ENCODE measurements at places on chromosomes 3 and 15.
A peak's percentile ranks its signal among the peaks of the same experiment; 100 is the strongest.

DNA sequence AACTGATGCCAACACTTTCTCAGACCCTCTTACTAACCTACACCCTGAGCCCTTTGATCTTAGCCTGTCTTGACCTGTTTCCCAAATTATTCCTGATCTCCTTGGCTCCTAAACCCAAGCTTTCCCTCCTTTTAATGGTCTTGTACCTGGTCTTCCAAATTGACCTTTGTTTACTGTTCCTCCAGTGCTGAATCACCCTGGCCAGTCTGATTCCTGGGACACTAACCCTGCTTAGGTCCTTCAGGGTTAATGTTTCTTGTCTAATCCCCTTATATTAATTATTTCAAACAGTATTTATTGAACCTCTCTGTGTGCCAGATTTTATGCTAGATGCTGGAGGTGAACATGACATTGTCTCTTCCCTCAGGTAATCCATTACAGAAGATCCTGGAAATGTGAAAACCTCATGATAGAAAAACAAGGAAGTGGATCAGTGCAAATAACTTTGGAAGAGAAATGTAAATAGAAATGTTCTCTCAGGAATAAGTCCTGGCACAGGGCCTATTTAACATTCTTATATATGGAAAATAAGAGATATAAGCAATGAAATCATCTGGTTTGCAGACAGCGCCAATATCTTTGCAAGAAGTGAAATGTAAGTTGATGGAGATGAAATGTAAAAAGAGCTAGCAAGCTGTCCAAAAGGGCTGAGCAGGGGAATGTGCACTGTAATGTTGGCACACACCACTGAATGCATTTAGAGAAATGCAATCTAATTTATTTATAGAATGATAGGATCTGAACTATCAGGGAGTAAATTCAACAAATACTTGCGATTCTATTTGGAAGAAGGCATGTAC, 20.7 kb downstream of the HGD start:
- no peak for DNase-seq

DNA sequence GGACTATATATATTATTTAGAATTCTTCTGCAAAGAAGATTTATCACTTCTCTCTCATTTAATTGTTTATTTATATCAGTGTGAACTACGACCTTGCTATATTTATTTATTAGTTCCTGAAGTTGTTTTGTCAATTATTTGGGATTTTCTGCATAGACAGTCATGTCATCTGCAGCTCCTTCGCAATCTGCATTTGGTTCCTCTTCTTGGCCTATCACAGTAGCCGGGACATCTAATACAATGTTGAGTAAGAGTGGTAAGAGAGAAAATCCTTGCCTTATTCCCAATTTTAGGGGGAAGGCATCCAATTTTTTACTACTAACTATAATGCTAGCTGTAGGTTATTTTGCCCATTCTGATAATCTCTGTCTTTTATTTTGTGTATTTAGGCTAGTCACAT, 39.4 kb downstream of the FOXL2 start:
- DNase-seq, result no peak

GRCh38 chr3:178434206-178434805, 101.9 kb upstream of the KCNMB2 start:
- peak; percentile 22 for DNase-seq

DNA sequence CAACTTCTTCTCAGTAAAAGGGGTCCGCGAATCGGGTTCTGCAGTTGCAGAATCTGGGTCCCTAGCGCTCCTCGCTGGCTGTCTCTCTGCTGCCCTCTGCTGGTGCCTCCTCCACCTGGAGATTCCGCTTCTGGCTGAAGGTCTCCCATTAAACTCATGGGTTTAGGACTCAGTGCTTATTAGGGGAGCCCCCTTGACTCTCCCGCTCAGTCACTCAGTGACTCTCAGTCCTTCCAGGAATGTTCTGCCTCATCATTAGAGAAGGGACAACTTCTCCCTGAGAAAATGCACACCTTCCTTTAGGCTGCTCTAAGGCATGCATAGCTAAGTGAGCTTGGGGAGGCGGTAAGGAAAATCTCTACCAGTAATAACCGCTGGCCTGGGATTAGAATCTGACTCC, 7.1 kb downstream of the CPN2 start:
- DNase-seq, result peak; percentile 55

GRCh38 chr3:70110066-70110465, 110.5 kb downstream of the SAMMSON start:
- DNase-seq, result no peak

DNA sequence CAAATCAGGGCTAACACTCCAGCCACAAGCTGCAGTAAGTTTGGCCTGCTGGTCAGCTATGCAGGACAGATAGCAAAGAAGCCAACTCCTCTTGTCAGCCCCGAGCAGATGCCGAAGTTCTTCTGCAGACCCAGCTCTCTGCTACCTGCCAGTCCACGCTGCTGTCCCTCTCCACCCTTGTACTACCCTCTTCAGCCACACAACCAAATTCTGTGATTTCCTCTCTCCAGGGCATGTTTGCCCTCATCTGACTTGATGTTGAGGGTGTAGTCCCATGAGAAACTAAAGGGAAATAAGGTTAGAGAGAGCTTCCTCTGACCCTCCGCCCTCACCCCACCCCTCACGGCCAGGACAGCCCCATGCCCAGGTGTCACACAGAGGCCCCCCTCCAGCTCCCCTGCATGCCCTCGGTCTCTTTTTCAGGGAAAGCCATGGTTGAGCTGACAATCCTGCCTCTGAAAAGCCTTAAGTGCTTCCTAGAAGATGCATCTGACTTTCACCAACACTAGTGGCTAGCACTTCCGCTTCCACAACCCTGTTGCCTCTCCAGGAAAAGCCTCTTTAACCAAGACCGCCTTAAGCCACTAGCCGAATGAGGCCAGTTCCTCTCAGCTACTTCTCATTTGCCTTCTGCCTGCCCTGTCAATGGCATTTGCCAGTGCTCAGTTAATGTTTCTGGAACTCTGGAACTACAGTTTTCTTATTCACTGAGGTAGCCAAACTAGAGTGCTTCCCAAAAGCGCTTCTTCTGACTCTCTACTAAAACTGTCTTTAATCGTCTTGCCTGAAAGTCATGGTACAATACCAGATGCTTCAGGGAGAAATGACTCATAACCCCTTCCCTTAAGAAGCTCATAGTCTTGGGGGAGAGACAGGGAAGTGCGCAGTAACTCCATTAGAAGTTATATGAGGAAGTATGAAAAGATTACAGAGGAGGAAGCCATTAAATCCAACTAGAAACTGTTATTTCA, 300.4 kb upstream of the STT3B start:
- no peak for DNase-seq

DNA sequence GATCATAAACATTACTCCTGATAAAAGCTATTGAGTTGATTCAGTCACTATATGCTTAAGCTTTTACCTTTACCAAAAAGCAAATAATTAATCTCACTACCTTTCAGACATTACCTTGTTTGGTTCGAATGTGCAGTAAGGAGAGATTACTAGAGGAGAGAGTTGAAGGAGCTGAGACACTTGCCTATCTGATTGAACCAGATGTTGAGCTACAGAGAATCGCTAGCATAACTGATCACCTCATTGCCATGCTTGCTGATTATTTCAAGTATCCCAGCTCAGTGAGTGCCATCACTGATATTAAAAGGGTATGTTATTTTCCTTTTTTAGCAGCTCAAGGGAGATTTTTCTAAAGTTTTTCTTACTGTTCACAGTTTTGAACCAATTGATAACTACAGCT, 54.6 kb downstream of the ARMC8 start:
- DNase-seq, result no peak

DNA sequence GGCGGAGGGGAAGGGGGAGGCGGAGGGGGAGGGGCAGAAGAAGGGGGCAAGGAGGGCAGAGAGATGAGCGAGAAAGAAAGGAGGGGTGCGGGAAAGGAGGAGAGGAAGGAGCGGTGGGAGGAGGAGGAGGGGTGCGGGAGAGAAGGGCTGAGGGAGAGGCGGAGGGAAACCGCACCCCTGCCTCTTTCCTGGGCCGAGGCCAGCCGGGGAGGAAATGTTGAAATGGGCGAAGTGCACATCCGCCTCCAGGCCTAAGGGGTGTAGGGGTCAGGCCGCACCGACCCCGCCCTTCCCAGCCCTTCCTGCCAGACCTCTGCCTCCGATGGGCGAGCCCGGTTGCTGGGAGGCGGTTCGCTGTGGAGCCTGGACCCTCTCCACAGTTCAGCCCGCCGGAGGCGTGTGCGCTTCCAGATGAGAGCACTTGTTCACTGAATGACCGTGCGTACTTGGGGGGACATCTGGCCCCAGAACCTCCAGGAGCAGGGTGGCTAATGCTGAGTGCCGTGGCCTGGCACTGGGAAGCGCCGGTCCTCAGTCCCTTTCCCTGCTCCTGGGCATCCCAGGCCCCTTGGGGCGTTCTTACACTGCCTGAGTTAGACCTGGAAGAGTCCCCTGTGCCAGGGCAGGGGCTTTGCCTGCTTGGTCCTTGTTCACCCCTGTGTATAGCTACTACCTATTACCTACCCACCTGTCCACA, 110.3 kb upstream of the KLF13 start:
- DNase-seq, result no peak

- no peak for DNase-seq
Measured at GRCh38 chr15:61938249-61938648, 122.0 kb downstream of the VPS13C start.

GRCh38 chr3:127604546-127605165, 6.4 kb downstream of the MCM2 start:
- no peak for DNase-seq
